ENCODE measurements at places on chromosomes 1 and 21. TPM values are rescaled to one million over a fixed set of nuclear protein-coding genes. Genes with fewer than 3 reads are reported as not detected.

DNA sequence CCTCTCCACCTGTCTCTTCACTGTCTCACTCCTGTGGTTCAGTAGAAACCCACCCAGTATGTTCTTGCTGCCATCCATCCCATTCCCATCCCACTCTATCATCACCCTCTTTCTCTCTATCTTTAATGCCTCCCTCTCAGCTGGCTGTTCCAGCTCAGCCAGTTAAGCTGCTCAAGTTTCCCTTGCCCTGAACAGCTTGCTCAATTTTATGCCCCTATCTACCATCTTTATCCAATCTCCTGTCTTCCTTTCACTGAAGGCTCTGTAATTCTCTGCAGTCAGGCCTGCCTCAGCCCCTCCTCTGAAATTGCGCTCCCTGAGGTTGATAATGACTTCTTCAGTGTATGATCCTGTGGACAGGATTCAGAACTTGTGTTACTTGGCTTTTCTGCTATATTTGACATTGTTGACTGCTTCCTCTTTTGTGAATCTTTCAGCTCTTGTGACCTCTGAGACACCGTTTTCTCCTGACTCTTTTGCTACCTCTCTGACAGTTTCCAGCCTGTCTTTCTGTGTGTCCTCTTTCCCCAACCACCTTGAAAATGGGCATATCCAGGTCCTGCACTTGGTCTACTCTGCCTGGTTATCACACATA, 13.9 kb upstream of the BCAR3 start:
- H3K36me3 ChIP-seq, result no peaks in the 10 kb centered on the region
- no peak overlapping the region for H3K27ac ChIP-seq
- H3K4me1 ChIP-seq, result peaks cover 10% of the 10 kb centered on the region
- H3K4me3 ChIP-seq, result no peak overlapping the region

- no peak for DNase-seq
- peaks cover 17% of the 10 kb centered on the region for H3K4me1 ChIP-seq
- H3K4me3 ChIP-seq, result no peak overlapping the region
Observed at GRCh38 chr1:77421504-77422233, 139.8 kb downstream of the AK5 start.

DNA sequence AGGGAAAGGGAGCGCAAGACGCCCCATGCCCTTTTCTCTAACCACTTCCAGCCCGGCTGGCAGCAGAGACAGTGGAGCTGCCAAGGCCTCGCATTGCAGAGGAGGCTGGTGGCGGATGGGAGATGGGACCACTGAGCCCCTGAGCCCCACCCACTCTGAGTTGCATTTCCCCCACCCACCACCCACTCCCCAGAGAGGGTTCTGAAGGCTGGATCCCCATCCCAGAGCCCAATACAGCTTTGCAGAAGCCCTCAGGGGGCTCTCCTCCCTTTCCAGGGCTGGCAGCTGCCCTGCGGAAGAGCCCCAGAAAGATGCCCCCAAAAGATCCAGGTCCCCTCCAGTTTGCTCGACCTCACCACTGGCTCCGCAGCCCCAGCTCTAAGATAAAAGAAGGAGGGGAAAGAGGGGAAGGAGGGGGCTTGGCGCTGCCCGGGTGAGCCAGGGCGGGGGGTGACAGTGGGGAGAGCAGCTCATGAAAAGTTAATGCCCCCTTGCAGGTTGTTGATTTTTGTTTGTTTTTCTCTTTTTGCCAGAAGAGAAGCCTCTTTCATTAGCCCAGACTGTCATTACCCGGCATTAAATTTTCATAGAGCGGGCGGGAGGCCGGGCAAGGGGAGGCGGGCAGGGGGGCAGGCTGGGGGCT, 38.4 kb upstream of the CASZ1 start:
- H3K27me3 ChIP-seq, result peaks cover 35% of the 10 kb centered on the region
- H3K36me3 ChIP-seq, result no peaks in the 10 kb centered on the region
- peaks cover 2% of the 10 kb centered on the region for H3K4me1 ChIP-seq
- H3K27ac ChIP-seq, result no peak overlapping the region
- no peak for DNase-seq

DNA sequence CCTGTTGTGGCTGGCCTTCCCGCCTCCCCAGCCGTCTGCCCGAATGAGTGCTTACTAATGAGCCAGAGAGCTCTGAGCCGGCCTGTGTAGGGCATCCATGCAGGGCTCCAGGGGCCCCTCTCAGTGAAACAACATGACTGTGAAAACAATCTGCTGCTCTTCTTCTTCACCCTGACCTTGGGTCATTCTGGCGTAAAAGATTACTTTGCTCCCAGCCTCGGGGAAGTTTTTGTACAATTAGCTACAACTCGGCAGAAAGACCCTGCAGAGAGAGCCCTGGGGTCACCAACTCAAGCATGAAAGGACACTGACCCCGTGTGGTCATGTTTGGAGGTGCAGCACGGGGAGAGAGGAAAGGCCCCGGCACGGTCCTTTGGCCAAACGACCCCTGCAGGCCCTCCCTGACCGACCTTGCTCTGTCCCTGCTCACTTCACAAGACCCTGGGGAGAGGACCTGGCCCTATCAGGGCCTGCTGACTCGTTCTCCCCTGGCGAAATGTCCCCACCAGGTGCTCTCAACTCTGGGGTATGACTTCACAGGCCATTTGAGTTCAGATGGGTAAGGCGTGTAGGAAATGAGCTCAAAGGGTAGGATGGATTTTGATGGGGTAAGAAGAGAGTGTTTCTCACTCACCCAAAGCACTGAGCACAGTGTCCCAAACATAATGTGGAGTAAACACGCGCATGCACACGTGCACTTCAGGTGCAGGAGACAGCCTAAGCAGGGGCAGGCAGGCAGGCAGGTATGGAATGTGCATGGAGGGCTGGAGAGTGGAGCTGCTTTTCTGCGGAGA, 22.9 kb upstream of the FAM20B start:
- H3K36me3 ChIP-seq, result peaks cover 1% of the 10 kb centered on the region
- DNase-seq, result peak; percentile 81
- H3K4me1 ChIP-seq, result peaks cover 18% of the 10 kb centered on the region
- H3K27ac ChIP-seq, result peak overlapping the region; percentile 78
- H3K4me3 ChIP-seq, result peak overlapping the region; percentile 20

- no peak for DNase-seq
- H3K4me3 ChIP-seq, result peak overlapping the region; percentile 76
- no peaks in the 10 kb centered on the region for H3K27me3 ChIP-seq
- H3K4me1 ChIP-seq, result peaks cover 52% of the 10 kb centered on the region
- peak overlapping the region; percentile 91 for H3K27ac ChIP-seq
Observed at GRCh38 chr21:25572861-25573310, 34.4 kb downstream of the MRPL39 start.

DNA sequence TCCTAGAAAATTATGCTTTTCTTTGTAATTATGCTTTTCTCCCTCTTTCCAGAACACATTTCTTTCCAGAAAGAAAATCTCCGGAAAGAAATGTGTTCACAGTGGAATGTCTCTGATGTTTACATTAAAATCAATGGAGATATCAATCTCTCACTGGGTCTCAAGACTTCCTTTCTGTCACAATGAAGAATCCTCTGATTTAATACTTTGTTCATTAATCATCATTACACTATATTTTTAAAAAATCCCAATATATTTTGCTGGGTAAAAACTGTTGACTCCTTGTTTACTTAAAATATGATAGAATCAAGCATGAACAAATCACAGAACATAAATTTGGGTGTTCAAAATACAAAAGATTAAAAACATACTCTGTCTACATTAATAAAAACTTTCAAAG, 26.3 kb upstream of the TGFBR3 start:
- H3K4me1 ChIP-seq, result no peaks in the 10 kb centered on the region
- no peak overlapping the region for H3K4me3 ChIP-seq
- peaks cover 16% of the 10 kb centered on the region for H3K27me3 ChIP-seq
- no peak for DNase-seq
- no peaks in the 10 kb centered on the region for H3K36me3 ChIP-seq

DNA sequence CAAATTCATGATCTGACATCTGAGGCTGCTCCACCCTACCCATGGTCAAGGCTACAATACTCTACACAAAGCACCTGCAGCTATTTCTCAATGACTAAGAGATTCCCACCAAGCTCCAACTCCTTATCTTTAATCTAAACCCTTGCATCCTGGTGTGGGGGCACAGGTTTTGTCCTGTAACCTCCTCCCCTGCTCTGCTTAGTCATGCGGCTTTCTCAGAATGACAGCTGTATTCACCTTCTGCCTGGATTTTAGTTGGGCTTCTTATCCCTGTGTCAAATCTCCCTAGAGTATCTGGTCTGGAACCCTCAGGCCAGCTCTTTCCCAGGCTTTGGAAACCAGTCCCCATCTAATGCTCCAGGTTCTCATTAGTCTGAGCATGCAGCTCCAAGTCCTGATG, 159.0 kb downstream of the BARHL2 start:
- peaks cover 2% of the 10 kb centered on the region for H3K4me1 ChIP-seq
- no peaks in the 10 kb centered on the region for H3K36me3 ChIP-seq
- H3K4me3 ChIP-seq, result no peak overlapping the region
- no peak overlapping the region for H3K27ac ChIP-seq

- H3K4me1 ChIP-seq, result no peaks in the 10 kb centered on the region
- peaks cover 2% of the 10 kb centered on the region for H3K36me3 ChIP-seq
- no peak overlapping the region for H3K4me3 ChIP-seq
- peaks cover 25% of the 10 kb centered on the region for H3K27me3 ChIP-seq
- H3K27ac ChIP-seq, result no peak overlapping the region
Observed at GRCh38 chr21:44585892-44586291, 5.5 kb upstream of the KRTAP10-5 start.

DNA sequence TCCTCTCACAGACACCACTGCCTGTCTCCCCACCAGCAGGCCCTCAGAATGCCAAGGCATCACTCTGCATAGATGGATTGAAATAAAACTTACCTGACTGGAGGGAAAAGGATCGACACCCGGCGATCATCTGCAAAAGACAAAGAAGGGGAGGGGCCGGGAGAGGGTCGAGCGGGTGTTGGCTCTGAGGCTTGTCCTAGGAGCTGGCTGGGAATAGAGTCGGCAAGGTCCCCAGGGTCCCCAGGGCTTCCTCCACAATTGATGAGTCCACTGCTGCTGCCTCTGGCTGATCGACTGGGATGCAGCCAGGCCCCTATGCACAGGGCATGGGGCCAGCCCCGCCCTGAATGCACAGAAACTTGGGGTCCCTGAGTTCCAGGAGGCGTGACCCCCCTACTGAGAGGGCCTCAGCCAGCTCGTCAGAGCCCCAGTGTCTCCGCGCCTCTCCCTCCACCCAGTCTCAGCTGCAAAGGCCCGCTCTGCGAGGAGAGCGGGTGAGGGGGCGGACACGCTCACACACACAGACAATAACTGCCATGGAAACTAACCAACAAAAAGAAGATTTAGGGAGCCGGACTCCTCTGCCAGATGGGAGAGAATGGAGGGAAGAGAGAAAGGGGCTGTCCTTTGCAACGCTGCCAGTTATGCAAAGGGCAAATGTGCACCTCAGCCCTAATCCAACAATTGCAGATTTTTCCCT, at the start of gene KLHDC8A:
TSS of gene KLHDC8A (minus strand) at position 483 of the 700 bp plus-strand sequence. CDS start 13,318 bp downstream, outside the sequence.
- DNase-seq, result no peak
- peaks cover 20% of the 10 kb centered on the region for H3K27me3 ChIP-seq
- no peaks in the 10 kb centered on the region for H3K36me3 ChIP-seq
- H3K4me1 ChIP-seq, result no peaks in the 10 kb centered on the region

- H3K4me3 ChIP-seq, result no peak overlapping the region
- H3K27me3 ChIP-seq, result peaks cover 19% of the 10 kb centered on the region
- H3K27ac ChIP-seq, result no peak overlapping the region
- no peaks in the 10 kb centered on the region for H3K36me3 ChIP-seq
- H3K4me1 ChIP-seq, result no peaks in the 10 kb centered on the region
- no peak for DNase-seq
Observed at GRCh38 chr1:175552306-175552705, 191.1 kb downstream of the TNR start.

- no peaks in the 10 kb centered on the region for H3K36me3 ChIP-seq
- peak; percentile 41 for DNase-seq
- H3K27ac ChIP-seq, result no peak overlapping the region
- H3K4me3 ChIP-seq, result no peak overlapping the region
Observed at GRCh38 chr1:209190591-209191261, 392.8 kb upstream of the CAMK1G start.

GRCh38 chr1:110535985-110536384, 17.0 kb upstream of the KCNA10 start:
- no peak for DNase-seq
- peaks cover 12% of the 10 kb centered on the region for H3K27me3 ChIP-seq
- H3K4me3 ChIP-seq, result no peak overlapping the region

DNA sequence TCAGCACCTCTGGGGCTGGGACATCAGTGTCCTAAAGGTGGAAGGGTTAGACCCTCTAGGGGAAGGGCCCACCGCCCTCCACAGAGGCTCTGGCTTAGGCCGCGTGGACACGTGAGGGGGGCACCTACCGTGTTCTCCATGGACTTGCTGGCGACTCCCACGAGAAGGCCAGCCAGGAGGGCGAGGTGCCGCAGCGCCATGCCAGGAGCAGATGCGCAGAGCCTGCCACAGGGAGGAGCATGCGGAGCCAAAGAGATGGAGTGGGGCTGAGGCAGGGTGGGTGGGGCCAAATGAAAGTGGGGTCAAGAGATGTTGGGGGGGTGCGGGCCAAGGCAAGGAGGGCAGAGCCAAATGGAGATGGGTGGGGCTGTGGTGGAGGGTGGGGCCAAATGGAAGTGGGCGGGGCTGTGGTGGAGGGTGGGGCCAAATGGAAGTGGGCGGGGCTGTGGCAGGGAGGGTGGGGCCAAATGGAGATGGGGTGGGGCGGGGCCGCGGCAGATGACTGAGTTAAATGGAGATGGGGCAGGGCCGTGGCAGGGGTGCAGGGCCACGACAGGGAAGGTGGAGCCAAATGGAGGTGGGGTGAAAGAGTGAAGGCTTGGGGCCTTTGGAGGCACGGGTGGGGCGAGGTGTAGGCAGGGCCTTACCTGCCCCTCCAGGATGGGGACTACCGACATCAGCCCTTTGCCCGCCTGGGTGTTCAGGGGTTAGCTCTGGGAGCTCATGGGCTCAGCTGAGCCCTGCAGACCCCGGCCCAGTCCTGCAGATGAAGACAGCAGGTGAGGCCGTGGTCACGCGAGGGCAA, 17.4 kb upstream of the RNF223 start:
- peaks cover 1% of the 10 kb centered on the region for H3K4me1 ChIP-seq
- no peak overlapping the region for H3K27ac ChIP-seq
- peak; percentile 29 for DNase-seq
- peaks cover 15% of the 10 kb centered on the region for H3K36me3 ChIP-seq
- H3K27me3 ChIP-seq, result peaks cover 3% of the 10 kb centered on the region

DNA sequence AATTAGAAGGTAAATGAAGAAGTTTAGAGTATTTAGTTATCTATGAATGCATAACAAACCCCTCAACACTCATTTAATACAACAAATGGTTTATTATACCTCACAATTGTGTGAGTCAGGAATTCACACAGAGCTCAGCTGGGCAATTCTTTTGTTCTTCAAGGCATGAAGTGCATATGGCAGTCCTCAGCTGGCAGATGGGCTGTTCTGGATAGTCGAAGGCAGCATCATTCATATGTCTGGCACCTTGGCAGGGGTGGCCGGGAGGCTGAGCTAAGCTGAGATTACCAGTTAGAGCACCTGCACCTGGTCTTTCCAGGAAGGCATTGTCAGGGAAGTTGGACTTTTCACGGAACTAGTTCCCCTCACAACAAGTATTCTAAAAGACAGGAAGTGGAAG, 286.2 kb upstream of the DUSP10 start:
- no peak overlapping the region for H3K4me3 ChIP-seq
- H3K27ac ChIP-seq, result no peak overlapping the region
- H3K4me1 ChIP-seq, result no peaks in the 10 kb centered on the region
- peaks cover 3% of the 10 kb centered on the region for H3K27me3 ChIP-seq
- DNase-seq, result no peak

GRCh38 chr21:21612466-21612865, 614.3 kb downstream of the NCAM2 start:
- H3K27ac ChIP-seq, result no peak overlapping the region
- no peak for DNase-seq
- H3K27me3 ChIP-seq, result no peaks in the 10 kb centered on the region
- no peaks in the 10 kb centered on the region for H3K4me1 ChIP-seq
- no peaks in the 10 kb centered on the region for H3K36me3 ChIP-seq
- H3K4me3 ChIP-seq, result no peak overlapping the region

The OR10J1 gene
- not detected for total RNA-seq

The TIE1 gene
- 0.75 TPM for total RNA-seq

The SHCBP1L gene
- not detected for total RNA-seq

The ATP1A4 gene
- not detected for total RNA-seq

The NBPF4 gene
- 0.20 TPM for total RNA-seq

All from activated naive CD8-positive, alpha-beta T cell treated with anti-CD3 and anti-CD28 coated beads, Interleukin-2, amount 10 ng/mL, durations not matched to agents 7 days and 5 days (primary cell).